ENCODE measurements at places on chromosomes 7 and 10.
A peak's percentile ranks its signal among the peaks of the same experiment; 100 is the strongest.

DNA sequence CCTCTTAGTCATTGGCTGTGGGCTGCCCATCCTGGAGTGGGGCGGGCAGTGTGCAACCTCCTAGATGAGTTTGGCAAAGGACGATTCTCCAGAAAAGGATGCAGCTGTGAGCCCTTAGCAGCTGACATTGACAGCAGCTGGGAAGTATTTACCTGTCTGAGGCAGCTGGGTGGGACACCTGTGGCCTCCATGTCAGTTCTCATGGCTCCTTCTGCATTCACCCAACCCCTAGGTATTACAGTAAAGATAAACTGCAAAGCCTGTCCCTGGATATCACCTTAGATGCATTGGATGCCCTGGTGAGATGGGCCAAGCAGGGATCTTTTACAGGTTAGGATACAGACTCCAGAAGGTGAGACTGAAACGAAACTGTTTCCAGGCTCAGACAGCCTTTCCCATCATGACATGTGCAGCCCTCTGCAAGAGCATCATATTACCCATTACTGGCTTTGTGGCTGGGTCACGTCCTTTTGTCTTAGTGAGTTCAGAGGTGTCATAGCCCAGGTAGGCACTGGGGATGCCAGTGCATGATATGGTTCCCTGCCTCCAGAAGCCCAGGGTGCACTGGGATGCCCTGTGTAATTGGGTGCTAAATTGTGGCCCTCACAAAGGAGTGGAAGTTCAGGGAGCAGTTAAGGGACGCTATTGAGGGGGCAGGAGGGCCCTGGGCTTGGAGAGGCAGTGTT is 28.9 kb downstream of the MINDY4 start:
- no peak for DNase-seq

GRCh38 chr10:2817940-2818636 is 249.3 kb upstream of the PFKP start:
- no peak for DNase-seq

DNA sequence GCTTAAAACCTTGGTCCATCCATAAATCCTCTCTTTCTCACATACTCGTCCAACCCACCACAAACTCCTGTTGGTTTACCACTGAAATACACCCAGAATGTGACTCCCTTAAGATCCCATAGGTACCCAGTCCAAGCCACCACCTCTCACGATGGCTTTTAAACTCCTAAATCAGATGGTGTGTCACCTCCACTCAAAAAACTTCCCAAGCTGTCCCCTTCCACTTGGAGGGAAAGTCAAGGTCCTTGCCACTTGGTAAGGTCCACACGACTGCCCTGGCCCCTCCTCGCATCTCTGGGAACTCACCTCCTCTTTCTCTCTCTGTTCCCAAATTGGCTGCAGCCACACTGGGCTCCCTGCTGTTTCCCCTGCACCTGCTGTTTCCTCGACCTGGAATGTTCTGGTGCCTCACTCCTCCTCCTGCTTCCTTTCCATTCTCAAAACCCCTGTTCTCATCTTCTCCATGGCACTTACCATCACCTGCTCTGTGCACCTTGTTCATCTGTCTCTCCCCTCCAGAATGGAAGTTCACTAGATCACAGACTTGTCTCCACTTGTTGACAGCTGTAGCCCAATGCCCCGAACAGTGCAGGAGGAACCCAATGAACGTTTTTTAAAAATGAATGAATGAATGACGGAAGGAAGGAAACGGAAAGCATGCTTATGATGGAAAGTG is 23.0 kb downstream of the ZFAND2A start:
- DNase-seq = peak; percentile 51

- DNase-seq = no peak
Measured at GRCh38 chr7:134179036-134180011, 52.2 kb downstream of the LRGUK start.

DNA sequence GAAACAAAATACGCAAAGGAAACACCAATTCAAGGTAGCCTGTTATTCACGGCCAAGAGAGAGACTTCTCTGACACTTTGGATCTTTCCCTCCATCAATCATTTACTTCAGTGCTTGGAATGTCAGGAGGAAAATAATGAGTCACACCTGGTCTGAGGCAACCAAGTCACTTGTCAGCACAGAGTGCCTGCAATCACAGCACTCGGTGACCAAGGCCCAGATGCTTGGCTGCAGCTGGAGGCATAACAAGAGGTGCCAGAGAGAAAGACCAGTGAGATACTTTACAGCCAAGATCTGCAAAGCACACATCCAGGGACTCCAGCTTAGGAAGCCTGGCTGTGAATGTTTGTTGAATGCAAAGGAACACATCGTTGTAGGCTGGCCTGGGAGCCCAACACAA is 33.9 kb downstream of the ASB13 start:
- DNase-seq = peak; percentile 44

DNA sequence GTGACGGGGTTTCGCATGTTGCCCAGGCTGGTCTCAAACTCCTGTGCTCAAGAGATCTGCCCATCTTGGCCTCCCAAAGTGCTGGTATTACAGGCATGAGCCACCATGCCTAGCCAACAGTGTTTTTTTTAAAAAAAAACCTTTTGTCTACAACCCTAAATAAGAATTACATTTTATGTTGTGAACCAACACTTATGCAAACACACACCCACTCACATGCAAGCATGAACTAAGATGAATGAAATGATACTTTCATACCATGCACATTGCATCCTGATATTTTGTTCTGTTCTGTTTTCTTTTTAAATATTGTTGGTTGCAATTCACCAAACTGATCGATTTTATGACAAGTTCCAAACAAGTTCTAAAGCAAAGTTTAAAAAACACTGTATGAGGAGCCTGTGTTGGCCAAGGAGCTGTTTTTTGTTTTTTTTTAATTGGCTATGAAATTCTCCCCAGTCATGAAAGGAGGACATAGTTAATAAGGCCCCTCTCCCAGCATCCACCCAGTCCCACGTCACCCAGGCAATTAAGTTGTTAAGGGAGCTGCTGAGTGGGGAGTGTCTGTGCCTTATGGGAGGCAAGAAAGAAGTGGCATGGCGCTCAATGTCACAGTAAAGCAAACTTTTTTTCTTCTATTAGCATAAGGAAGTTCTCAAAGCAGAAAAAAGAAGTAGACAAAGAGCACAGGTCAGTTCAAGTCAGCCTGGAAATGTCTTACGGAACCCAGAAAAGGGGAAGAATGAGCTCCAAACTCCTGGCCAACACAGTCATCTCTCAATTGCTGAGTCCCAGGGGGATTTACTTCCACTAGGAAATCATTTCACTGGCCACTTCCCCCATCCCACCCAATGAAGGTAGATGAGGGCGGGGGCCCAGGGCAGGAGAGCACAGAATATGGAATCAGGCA is 50.1 kb downstream of the NOD1 start:
- DNase-seq = no peak

DNA sequence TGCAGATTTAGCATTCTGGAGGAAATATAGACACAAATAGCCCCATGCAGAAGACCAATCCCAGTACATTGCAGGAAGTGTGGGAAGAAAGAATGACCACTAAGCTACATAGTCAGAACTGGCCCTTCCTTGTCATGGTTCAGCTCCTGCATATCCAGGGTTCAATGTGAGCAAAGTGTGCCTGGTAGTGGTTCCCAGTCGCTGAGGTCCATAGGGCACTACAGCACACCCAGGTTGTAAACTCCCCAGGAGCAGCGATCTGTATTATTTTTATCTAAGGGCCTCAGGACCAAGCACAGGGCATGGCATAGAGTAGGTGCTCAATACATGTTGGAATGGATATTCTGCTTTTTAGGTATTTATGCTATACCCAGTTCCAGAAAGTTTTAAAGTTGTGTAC is 114.4 kb downstream of the RTKN2 start:
- no peak for DNase-seq

GRCh38 chr7:106053109-106053508 is 59.0 kb downstream of the SYPL1 start:
- DNase-seq = no peak

GRCh38 chr7:150847536-150847935 is 4.8 kb upstream of the AOC1 start:
- no peak for DNase-seq

- no peak for DNase-seq
Measured at GRCh38 chr10:49364747-49365146, 31.1 kb downstream of the DRGX start.

DNA sequence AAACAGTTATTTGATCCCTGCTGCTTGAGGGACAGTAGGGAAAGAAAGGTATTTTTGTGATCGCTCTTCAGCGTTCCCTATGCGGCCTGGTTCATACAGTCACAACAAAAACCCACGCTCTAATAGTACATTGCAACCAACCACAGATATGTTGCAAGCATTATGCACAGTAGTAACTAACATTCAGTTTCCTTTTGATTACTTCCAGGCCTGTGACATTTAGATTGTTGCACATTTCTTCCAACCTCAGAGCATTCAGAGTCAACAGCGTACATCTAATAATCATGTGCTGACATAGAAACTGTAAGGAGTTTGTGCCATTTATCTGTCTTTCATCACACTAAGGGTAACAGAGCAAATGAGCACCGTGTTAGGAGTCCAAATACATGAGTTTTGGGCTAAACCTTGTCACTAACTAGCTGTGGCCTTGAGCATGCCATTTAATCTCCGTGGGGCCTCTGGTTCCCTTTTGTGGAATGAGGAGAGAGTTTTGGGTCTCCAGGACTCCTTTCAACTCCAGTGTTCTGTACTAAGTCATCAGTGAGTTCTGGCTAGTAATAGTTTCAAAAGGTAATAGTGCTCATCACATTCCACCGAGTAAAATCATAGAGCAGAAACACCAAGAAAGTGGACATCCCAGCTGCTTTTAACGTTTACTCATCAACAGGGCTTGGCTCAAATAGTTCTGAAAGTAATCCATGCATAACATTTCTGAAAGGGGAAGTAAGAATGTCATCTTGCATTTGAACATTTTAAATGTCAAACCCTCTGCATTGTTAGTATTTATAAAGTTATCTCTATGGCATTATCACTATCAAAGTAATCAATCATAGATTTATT is 99.0 kb upstream of the FZD1 start:
- DNase-seq = no peak

DNA sequence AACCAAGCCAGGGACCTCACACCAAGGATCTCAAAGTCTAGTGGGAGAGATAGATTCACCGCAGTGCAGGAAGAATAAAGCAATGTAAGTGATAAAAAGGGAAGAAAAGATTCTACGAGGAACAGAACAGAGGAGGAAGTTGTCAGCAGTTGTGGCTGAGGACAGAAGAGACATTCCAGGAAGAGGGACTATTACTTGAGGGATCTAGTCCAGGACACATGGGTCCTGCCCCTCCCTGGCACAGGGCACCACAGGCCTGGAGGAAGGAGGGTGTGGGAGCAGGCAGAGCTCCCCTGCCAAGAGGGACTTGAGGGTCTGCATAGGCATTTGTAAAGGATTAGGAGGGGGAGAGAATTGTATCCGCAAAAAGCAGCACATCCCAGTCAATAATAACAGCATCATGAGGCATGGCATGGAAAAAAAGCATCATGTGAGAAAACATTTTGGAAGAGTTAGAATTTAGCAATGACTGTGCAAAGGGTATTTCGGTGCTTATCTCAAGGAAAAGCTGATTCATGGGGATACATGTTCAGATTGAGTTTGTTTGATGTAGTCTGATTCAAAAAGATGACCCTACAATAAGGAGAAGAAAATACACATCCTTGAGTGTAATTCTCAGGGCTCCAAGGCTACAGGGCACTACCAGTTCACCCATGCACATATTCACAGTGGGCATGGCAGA is 12.7 kb downstream of the C10orf71 start:
- no peak for DNase-seq

DNA sequence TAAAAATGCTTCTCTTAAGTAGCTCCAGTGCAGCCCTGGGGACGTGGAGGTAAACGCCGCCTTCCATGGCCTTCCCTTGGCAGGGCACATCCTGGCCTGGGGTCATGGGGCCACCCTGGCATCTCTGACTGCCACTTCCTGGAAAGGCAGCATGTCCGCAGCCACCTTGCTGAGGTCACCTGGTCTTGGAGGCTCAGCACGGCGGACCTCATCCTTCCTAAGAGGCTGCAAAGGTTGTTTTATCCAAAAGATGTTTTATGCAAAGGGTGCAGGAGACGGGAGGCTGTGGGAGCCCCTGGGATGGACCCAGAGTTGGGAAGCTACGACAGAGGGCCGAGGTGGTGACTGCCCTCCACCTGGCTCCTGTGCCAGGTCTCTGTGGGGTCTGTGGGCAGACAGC is 106.0 kb downstream of the TCERG1L start:
- DNase-seq = no peak

DNA sequence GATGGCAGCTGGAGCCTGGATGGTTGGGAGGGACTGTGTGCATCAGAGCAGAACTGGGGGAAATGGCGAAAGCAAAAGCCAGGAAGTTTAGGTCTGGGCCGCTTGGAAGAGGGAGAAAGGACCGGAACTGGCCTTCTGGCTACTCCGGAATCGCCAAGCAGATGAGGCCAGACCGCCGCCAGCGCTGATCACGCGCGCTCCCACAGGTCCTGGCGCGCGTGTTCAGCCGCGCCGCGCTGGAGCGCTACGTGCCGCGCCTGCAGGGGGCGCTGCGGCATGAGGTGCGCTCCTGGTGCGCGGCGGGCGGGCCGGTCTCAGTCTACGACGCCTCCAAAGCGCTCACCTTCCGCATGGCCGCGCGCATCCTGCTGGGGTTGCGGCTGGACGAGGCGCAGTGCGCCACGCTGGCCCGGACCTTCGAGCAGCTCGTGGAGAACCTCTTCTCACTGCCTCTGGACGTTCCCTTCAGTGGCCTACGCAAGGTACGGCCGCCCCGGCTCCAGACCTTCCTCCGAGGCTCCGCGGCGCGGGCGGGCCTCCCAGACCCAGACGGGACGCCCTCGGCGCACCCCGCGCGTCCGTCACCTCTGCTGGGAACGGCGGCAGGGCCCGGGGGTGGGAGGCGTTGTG is 2.0 kb downstream of the CYP26C1 start:
- DNase-seq = peak; percentile 95

DNA sequence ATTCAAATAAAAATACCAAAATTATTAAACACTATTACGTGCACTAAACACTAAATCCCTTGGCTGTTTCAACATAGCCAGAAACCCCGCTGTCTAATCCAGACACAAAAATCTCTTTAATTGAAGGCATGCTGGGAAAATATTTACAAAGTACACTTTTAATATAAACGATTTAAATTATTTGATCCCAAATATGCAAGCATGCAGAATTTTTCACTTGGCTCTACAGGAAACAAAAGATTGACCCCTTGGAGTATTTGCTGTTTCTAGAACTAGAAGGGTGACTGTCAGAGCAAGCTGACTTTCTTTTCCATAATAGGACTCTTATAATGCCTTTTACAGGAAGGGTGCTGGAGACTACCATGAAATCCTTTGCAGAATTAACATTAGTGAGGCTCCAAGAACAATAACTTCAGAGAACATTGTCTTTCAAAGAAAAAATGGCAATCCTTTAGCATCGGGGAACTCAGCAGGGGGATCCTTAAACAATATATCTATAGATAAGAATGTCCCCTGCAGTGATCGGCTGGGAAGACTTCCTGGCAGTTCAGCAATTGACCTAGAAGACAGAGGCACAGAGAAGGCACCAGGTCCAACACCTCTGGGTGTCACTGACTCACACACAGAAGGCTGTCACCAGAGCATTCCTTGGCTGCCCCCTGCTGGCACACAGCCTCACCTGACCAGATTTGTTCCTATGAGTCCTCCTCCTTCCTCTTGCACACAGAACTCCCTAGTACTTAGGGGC is 55.8 kb upstream of the MRLN start:
- DNase-seq = peak; percentile 6

GRCh38 chr7:55521512-55521911 is 50.8 kb downstream of the VOPP1 start:
- DNase-seq = no peak
